ENCODE measurements at places on chromosomes 4 and X. TPM values are rescaled to one million over a fixed set of nuclear protein-coding genes. Genes with fewer than 3 reads are reported as not detected.

Gene COL25A1
- total RNA-seq: not detected

Gene DDX53
- total RNA-seq: not detected

Gene SLC6A14
- total RNA-seq: not detected

- no peaks in the 10 kb centered on the region for H3K27me3 ChIP-seq
- peaks cover 41% of the 10 kb centered on the region for H3K4me1 ChIP-seq
- no peaks in the 10 kb centered on the region for H3K36me3 ChIP-seq
- peak overlapping the region; percentile 59 for H3K4me3 ChIP-seq
- peak overlapping the region; percentile 56 for H3K27ac ChIP-seq
Observed at GRCh38 chr4:26144526-26145155, 176.2 kb upstream of the RBPJ start.

- peak overlapping the region; percentile 90 for H3K4me3 ChIP-seq
- H3K36me3 ChIP-seq: no peaks in the 10 kb centered on the region
- H3K27me3 ChIP-seq: no peaks in the 10 kb centered on the region
Observed at GRCh38 chrX:68829582-68830418, 979 bp downstream of the EFNB1 start.

DNA sequence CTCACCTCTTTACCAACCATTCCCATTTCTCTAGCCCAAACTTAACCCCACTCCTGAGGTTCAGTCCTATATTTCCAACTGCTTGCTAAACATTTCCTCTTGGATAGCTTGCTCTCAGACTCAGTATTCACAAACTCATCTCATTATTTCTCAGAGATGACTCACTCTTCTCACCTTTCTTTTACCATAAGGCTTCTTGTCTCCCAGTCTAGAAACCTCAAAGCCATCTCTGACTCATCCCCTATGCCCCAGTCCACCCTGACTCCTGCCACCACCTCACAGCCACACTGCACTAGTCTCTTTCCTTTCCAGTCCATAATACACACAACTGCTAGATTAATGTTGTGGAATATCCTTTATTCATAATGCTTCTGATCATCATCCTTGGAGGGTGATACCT, 4.8 kb downstream of the FRMPD3 start:
- H3K27ac ChIP-seq: no peak overlapping the region
- no peaks in the 10 kb centered on the region for H3K36me3 ChIP-seq
- H3K27me3 ChIP-seq: peaks cover 36% of the 10 kb centered on the region

DNA sequence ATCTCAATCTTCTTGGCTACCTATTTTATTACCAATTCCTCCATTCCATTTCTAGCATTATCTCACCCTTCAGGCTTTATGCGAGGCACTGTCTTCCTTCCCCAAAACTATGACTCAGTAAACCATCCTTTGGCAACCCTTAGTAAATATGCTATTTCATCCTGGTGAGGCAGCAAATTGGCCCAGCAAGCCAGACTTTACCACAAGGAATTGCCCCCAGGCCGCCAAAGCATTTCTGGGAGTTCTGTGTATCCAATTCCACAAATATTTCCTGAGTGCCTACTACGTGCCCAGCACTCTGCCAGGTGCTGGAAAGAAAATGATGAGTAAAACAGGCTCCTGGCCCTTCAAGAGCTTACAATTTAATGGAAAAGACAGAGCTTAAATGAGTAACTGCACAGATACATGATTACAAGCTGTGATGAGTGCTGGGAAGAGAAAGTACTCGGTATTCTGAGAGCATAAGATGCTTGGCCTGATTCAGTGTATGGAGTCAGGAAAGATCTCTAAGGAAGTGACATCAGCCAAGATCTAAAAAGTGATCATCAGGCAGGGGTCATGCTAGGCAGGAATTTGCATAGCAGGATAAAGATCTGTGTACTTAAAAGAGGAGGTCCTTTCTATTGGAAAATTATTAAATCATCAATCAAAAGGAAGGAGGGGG, 193.8 kb downstream of the ADAMTS3 start:
- H3K27ac ChIP-seq: no peak overlapping the region
- no peaks in the 10 kb centered on the region for H3K36me3 ChIP-seq
- no peak overlapping the region for H3K4me3 ChIP-seq
- no peak for ATAC-seq

GRCh38 chr4:2076908-2077536, 17.9 kb downstream of the NAT8L start:
- H3K36me3 ChIP-seq: no peaks in the 10 kb centered on the region
- H3K27me3 ChIP-seq: no peaks in the 10 kb centered on the region
- ATAC-seq: no peak

GRCh38 chrX:107818900-107819521, 6.7 kb upstream of the MID2 start:
- no peak for ATAC-seq
- peaks cover 5% of the 10 kb centered on the region for H3K4me1 ChIP-seq
- H3K4me3 ChIP-seq: no peak overlapping the region
- H3K36me3 ChIP-seq: no peaks in the 10 kb centered on the region

DNA sequence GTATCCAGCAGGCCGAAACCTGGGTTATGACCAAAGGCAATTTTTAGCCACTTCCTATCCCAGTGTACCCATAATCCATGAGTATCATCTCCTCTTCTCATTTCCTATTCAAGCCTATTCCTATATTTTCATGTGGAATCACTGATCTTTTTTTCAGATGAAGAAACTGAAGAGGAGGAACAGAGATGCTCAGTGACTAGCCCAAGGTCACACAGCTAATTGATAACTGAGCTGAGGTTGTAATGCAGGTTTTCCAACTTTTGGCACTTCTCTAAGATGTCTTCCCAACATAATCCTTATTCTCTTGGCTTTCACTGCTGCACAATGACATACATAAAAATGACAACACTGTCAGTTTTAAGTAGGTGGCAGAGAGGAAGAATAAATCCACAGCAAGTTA, 15.3 kb downstream of the GRIA3 start:
- no peaks in the 10 kb centered on the region for H3K4me1 ChIP-seq
- H3K36me3 ChIP-seq: no peaks in the 10 kb centered on the region
- H3K4me3 ChIP-seq: no peak overlapping the region
- H3K27me3 ChIP-seq: no peaks in the 10 kb centered on the region

GRCh38 chr4:76028350-76028765, 5.1 kb upstream of the CXCL10 start:
- H3K27ac ChIP-seq: no peak overlapping the region
- H3K4me1 ChIP-seq: peaks cover 11% of the 10 kb centered on the region
- H3K27me3 ChIP-seq: peaks cover 3% of the 10 kb centered on the region
- ATAC-seq: no peak

GRCh38 chrX:72002875-72003274, 92.2 kb downstream of the NHSL2 start:
- no peaks in the 10 kb centered on the region for H3K36me3 ChIP-seq
- no peaks in the 10 kb centered on the region for H3K27me3 ChIP-seq
- H3K4me1 ChIP-seq: no peaks in the 10 kb centered on the region
- no peak for ATAC-seq

DNA sequence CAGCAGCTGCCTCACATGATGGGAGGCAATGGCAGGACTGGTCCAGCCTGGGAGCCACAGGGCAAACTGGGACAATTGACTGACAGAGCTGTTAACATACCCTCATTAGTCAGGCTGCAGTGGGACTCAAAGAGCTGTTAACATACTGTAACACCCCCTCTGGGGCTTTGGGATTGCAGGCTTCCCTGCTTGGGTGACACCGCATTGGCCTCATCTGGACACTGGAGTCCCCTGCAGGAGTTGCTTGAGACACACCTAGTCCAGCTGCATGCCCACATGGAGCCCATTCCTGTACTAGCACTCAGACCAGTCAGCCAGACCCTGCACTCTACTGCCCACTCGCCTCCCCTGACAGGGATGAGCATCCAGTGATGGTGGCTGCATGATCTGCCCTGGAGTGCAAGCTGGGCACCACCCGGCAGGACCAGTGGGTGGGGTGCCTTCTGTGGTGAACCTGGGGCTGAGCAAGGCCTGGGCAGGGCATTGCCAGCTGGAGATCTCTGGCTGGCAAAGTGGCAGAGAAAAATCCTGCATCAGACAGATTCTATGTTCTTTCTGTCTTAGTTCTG, 138.8 kb downstream of the DTHD1 start:
- no peak for ATAC-seq
- peaks cover 4% of the 10 kb centered on the region for H3K4me1 ChIP-seq
- H3K27ac ChIP-seq: no peak overlapping the region

DNA sequence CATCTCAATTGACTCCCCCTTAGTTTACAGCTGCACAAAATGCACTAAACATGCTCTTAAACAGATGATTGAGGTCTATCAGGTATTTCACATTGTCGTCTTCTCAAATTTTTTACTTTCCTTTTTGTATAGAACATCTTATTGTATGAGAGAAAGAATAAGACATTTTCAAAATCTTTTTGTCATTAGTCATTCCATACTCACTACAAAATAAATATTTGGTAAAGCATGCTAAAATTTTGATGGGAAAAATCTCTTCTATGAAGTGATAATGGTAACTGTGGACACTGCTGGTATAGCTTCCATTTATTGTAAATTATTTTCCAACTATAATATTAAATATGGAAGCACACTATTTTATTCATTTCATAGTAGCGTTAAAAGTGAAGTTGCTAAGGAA, 185.6 kb upstream of the FSTL5 start:
- no peak for ATAC-seq
- no peaks in the 10 kb centered on the region for H3K4me1 ChIP-seq
- H3K36me3 ChIP-seq: no peaks in the 10 kb centered on the region
- no peaks in the 10 kb centered on the region for H3K27me3 ChIP-seq
